ENCODE measurements at places on chromosomes 11 and 22.

DNA sequence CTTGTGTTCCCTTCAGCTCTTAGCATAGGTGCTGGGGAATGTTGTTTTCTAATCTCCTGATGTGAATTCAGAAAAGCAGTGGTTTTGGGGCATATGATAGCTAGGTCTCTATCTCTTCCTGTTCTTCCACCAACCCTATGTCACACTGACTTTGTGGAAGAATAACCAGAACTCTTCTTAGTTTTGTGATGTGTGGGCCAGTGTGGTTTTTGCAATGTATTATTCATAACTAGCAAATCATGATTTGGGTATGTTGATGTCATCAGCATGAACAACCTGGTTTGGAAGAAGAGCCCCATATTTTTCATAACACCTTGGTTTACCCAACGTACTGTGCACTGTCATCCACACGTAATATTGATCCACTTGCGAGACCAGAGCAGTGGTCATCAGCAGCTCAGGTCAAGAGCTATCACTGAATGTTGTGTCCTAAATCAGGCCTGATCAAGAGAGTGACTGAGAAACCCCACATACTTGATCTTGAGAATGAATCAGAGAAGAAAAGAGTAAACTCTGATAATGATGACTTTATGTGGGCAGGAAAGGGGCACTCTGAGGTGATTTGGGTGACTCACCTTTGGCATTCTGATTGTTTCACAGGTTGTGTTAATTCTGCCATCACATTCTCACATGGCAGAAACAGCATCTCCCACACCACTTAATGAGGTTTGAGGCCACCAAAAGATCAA is 19.4 kb upstream of the MS4A6E start:
- DNase-seq, result no peak

DNA sequence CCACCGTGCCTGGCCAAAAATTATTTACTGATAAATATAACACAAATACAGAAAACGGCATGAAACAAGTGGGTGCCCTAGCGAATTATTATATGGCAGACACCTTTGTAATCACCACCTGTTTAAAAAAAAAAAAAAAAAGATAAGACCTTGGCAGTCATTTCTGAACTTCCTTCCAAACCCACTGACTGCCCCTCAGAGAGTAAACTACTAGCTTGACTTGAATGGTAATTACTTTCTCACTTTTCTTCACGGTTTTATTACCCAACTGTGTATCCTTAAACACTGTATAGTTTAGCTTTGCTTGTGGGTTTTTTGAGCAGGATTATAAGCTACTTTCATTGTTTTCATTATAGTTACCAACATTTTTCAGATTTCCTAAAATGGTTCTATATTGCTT is 23.7 kb downstream of the SFI1 start:
- DNase-seq, result no peak

DNA sequence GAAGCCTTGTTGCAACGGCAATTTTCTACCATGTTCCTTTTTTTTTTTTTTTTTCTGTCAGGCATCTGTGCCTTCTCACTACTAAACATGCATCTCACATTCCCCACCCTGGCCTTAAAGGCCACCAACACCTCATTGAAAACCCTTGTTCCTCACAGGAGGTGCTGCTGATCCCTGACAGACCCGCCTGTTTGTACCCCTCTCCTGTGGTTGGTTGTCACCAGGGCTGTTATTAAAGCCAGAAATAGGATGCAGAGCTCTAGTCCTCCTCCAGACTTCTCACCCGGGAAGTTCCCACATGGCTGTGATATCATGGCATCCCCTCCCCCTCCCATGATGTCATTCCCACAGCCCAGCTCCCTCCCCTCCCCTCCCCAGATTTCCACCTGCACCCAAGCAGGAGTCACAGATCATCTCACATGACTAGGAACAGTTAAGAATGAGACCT is 302.8 kb upstream of the NCAM1 start:
- DNase-seq, result no peak

GRCh38 chr11:108734956-108735559 is 70.2 kb downstream of the DDX10 start:
- DNase-seq, result peak; percentile 14

DNA sequence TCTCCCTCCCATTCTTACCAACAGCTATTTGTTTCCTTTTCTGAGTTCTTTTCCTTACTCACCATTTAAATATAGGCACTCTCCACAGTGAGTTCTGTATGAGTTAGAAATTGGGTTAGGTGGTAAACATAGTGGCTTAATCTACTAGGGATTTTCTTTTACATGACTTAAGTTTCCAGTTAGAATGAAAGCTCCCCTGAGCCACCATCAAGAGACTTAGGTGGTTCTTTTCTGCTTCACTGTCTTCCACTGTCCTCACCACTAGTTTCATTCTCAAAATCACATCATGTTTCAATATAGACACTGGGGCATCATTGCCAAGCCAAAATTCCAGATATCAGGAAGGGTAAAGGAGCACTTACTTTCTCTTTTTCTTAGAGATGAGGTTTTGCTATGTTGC is 9.0 kb upstream of the REXO2 start:
- no peak for DNase-seq

DNA sequence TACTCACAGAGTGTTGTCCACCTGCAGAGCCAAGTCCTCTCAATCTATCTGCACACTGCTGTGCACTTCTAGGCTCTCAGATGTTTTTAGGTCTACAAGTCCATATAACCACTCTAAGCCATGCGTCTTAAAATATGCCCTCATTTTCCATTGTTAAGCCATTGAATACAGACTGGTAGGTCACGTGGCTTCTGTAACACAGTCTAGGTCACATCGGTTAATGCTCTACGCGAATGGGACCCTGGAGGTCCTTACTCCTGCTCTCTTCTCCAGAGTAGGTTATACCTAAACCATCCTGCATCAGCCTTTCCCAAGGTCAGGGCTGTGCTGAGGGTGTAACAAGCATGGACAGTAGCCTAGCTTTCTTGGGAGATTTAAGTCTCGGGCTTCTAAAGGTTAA is 819 bp downstream of the JAML start:
- no peak for DNase-seq

DNA sequence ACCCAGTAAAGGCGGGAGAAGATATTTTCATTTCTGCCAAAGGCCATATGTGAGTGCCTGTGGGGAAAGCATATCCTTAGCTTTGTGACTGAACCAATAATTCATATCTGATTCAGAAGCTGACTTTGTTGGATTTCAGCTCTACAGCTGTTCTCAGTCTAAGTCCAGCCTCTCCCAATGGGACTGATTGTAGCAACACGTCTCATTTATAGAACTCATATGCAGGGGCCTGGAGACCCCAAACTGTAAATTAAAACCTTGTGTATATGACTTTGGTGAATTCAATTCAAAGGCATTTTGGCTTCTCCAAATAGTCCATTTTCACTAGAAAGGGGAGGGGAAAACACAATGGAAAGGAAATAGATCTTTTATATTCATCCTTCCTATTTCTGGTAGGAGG is 250.4 kb upstream of the SORL1-AS1 start:
- no peak for DNase-seq

Data from pons (tissue), 1 donor.